Transverse colon (tissue), 4 donors: ENCODE measurements at places on chromosomes 7 and 10. TPM values are rescaled to one million over a fixed set of nuclear protein-coding genes. Genes with fewer than 3 reads are reported as not detected.

DNA sequence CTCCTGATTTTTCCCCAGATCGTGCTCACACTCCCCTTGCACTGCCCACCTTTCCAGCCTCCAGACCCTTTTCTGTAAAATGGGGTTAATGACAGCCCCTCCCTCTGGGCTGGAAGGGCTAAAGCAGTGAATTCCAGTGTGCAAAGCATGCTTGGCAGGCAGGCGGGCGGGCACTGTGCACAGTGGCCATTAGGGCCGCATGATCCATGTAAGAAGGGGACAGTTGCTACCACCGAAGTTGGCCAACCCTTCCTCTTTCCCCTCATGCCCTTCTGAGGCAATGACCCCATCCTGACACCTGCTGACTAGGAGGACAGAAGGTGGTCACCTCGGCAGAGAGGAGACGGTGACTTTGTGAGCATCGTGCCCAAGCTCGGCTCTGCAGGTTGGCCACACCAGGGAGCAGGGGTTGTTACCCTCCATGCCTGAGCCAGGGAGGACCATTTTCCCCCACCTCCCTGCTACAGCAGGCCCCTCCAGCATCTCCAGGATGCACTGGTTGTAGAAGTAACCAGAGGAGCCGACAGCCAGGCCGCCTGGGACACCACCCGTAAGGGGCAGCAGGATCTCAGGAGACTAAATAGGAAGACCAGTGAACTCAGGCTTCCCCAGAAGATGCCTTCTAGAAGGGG lies 166.4 kb downstream of the SLIT1 start:
- DNase-seq, result no peak

GRCh38 chr7:156334636-156335035 lies 305.9 kb upstream of the RNF32 start:
- no peak for DNase-seq

DNA sequence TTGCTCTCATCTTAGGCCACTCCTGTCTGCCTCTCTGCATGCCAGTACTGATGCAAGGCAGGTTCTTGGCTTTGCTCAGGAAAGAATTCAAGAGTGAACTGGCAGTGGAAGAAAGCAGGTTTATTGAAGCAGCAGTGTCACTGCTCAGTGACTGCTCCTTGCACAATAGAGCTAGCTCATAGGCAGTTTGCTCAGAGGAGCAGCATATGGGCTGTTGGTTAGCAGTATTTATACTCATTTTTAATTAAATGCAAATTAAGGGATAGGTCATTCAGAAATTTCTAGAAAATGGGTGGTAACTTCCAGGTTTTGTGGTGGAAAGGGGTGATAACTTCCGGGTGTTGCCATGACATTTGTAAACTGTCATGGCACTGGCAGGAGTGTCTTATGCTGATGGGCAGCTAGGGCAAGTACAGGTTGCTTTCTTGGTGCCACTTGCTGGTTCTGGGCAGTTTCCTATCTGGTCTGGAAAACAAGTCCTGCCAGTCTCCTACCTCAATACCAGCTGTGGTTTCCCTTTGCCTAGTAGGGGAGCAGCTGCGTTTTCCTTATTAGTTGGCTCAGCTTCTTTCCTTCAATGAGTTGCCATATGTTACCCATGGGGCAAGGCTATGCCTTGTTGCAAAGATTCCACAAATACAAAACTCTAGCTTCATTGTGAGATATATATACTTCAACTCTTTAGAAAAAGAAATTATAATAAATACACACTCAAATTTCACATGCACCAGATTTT lies 64.8 kb upstream of the CALD1 start:
- no peak for DNase-seq

DNA sequence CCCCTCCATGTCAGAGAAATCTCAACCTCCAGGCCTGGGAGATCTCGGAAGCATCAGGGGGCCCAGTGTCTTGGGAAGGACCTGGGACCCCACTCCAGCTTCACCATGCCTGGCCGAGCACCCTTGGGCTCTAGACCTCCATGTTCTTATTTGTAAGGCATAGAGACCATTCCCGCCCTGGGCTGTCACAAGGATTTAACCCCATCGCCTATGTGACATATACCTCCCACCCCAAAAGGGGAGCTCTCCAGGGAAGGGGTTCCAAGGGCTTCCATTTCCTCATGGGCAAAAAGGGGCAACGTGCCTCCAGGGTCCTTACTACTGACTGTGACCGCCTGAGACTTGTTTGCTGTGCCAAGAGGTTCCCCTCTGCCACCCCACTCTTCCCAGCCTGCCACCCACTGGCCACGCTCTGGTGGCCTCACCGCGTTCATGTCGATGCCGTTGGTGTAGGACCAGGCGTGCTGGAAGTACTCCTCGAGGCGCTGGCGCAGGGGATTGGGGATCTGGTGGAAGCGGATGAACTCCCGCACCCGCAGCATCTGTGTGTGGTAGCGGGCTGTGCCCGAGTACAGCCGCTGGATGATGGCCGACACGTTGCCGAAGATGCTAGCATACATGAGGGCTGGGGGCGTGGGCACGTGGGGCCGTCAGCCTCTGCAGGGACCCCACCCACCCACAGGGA lies 27.5 kb downstream of the KCNH2 start:
- no peak for DNase-seq

GRCh38 chr10:68331455-68332258 lies at the start of gene HNRNPH3:
Gene HNRNPH3, plus strand, starts transcription at chr10:68332064. Its CDS starts 5,158 bp downstream, at chr10:68337222.
- DNase-seq, result peak; percentile 99

DNA sequence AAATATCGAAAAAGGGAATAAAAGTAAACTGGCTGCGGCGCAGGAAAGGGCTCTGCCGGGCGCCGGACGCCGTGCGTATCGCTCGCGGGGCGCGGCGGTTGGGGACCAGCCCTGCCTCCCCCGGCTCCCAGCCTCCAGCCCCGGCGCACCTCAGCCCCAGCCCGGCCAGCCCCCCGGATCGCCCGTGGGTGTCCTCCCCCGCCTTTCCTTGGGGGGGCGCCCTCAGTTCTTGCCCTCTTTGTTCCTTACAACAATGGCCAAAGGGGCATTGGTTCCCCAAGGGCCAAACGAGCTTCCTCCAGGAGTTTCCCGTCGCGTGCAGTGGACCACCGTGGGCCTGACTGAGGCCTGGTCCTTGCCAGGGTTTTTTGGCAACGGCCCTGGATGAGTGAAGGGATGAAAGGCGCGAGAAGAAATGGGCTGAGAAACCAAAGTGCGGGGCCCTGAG lies 1.2 kb downstream of the MACROH2A2 start:
- peak; percentile 23 for DNase-seq

DNA sequence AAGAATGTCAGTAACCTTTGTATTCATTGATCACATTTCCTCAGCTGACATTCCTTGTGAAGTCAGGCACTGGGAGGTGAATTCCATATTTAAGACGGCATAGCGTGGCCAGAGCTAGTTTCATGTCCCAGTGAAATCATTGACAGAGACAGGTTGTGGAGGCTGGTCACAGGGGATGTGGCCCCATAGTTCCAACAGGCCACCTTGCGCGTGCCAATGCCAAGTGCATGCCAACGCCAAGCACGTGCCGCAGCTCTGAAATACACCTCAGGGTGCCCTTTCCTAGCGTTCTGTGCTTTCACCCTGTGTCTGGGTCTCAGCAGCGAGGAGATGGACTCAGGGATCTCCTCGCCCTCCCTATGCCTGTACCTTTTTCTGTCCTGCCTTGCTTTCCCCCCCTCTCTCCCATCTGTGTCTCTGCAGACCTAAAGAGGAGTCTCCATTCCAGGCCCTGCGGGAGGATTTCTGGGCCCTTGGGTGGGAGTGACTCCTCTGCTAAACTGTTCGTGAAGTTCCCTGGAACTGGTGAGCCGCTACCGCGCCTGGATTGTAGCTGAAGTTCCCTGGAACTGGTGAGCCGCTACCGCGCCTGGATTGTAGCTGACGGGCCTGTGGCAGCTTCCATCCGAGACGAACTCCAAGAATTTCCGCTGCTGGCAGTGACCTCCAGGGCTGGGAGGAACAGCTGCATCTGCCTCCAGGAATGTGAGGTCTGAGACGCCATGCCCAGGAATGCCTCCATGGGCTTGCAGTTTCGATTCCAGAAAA lies 19.7 kb downstream of the AQP1 start:
- no peak for DNase-seq

GRCh38 chr7:17985473-17986239 lies 42.0 kb downstream of the PRPS1L1 start:
- DNase-seq, result no peak

DNA sequence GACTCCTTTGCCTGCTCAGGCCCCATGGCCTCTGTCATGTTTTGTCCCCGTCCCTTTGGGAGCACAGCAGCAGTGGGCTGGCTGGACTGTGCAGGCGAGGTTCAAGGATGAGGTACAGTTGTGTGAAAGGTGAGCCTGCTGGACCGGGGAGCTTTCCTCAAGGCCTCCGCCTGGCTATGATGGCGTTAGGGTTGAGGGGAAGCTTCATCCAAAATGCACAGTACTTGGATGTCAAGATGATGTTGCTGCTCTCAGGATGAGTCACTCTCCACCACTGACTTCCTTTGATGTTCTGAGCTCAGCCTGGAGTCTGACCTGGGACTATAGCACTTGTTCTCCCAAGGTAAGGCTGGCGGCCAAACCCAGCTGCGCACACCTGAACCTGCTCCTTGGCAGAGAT lies 152.7 kb upstream of the SHH start:
- DNase-seq, result no peak

GRCh38 chr10:98684019-98684899 lies 237.5 kb upstream of the HPS1 start:
- no peak for DNase-seq

DNA sequence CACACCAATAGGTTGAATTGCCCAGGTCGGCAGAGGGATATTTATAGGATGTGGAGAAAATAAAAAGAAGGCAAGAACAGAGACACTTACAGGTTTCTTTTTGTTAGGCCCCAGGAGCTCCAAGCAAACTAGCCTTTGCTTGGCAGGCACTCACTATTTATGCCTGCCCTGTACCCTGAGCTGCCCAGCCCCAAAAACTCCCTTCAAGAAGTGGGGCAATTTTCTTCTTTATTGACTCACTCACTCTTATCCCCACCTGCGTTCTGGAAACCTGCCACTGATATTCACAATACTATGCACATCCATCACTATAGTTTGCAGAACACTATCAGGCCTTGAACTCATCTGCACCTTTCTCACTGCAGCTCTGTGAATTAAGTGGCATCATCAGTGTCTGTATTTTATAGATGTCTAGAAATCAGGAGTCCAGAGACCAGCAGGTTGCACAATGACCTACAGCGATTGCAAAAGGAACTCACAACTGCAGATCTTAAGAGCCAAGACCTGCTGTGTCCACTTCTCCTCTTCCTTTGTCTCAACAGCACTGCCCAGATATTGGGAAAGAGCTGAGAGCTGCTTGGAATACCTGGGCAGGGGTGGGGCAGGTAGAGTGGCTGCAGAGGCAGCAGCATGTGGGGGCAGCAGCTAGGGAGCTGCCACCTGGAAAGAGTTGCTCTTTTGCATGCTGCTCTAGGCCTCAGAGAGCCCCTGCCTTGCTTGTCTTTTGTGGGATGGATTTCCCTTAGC lies at the start of gene SFTPD:
Gene SFTPD (minus strand): TSS at position 130 of the 747 bp plus-strand sequence. CDS start 2,446 bp downstream, outside the sequence.
- DNase-seq, result no peak

GRCh38 chr7:68324621-68325020 lies 1273.7 kb upstream of the AUTS2 start:
- DNase-seq, result no peak

GRCh38 chr10:60801522-60801921 lies 23.2 kb downstream of the CDK1 start:
- DNase-seq, result no peak

DNA sequence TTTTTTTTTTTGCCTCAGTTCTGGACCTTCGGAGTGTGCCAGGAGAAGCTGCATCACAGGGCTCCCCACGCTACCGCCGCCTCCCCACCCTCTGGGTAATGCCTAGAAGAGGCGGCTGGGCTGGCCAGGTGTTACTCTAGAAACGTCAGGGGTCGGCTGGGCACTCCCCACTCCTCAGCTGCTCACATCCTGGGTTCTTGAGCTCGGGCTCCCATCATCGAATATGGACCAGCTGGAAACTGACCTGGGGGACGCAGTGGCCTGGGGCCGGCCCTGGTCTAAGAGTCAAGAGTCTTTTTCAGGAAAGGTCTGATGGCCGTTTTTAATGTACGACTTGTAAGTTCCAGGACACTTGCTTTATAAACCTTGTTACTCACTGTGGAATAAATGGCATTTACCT lies 326.5 kb downstream of the WDR37 start:
- no peak for DNase-seq

GRCh38 chr10:128708182-128708581 lies 582.0 kb upstream of the MKI67 start:
- DNase-seq, result no peak

DNA sequence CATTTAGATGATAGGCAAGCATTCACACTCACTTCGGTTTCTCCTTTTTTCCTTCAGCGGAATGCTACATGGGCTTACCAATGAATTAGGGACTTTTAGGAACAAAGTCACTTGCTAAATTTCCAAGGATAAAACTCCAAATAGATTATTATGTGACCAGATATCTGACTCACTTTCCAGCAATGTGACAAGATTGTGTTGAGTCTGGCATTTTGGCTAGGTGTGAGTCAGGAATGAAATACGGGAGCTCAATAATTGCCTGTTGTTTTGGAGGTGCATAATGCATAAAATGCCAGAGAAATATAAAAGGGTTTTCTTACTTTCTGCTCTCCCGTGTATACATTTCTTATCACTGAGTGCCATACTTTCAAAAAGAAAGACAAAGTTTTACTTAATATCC lies 721.1 kb downstream of the KCNMA1 start:
- no peak for DNase-seq

DNA sequence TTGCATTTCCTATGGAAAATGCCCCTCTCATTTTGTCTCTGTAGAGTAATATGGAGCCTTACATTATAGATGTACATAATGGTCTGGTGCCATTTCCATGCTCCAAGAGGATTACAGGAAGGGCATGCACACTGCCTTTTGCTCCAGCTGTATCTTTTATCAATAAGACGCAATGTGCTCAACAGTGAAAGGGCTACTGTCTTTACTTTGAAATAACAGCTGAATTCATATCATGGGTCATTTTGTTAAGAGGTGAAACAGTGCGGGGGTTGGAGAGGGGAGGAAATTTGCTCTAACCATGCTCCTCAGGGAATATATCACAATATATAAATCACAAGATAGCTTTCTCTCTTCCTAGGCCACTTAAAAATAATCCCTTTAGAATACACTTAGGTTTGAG lies 77.7 kb downstream of the ICA1 start:
- DNase-seq, result no peak

GRCh38 chr7:99407872-99408378 lies 472 bp downstream of the PDAP1 start:
- peak; percentile 50 for DNase-seq

- DNase-seq, result no peak
Measured at GRCh38 chr7:157753713-157754415, 417.1 kb downstream of the DNAJB6 start.

DNA sequence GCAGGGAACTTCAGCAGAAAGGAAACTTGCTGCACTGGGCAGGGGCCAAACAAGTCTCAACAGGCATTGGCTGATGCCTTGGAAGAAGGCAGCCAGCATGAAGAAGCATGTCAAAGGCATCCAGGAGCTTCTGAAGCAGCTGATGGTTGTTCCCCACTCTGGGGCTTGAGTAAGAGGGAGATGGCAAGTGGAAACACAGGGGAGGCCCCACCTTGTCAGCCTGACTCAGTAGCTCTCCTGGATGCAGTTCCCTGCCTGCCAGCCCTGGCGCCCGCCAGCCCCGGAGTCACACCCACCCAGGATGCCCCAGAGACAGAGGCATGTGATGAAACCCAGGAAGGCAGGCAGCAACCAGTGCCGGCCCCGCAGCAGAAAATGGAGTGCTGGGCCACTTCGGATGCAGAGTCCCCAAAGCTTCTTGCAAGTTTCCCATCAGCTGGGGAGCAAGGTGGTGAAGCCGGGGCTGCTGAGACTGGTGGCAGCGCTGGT lies 96.5 kb downstream of the TACC2 start:
- DNase-seq, result no peak

Gene NPVF
- not detected for total RNA-seq

Gene LIPJ
- not detected for total RNA-seq

Gene NCF1
- total RNA-seq, result 6.6 TPM

Gene PRPS1L1
- total RNA-seq, result not detected

Gene TTYH3
- 11.2 TPM for total RNA-seq

Gene EPHB6
- total RNA-seq, result 3.0 TPM

Gene FAM237B
- not detected for total RNA-seq
